Heart right ventricle (tissue), 16 donors: ENCODE measurements at places on chromosomes 16 and 17. TPM values are rescaled to one million over a fixed set of nuclear protein-coding genes. Genes with fewer than 3 reads are reported as not detected.
A peak's percentile ranks its signal among the peaks of the same experiment; 100 is the strongest.

Gene CA7
- not detected for total RNA-seq

DNA sequence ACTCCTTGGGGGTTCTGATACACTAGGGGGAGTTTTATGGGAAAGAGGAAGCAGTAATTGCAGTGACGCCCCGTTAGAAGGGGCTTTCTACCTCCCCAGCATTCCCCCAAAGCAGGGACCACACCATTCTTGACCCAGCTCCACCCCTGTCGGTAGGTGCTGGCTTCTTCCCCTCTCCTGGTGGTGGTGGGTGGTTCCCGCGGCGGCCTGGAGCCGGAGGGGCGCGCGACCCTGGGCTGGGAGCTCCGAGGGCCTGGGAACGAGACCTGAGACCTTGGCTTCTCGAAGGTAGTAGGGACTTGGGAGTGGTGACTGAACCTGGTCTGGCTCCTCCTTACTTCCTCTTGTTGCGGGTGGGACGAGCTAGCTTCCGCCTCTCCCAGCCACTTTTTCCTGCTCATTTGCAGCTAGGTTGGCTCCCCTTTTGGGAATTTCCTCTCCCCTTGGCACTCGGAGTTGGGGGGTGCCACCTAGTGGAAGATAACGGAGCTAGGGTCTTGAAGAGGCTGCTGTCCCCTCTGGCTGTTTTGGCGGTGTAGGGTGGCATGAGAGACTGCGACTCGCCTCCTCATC, 438 bp downstream of the GRN start:
- no peaks in the 10 kb centered on the region for H3K36me3 ChIP-seq
- H3K4me1 ChIP-seq = peaks cover 16% of the 10 kb centered on the region
- H3K27me3 ChIP-seq = no peaks in the 10 kb centered on the region
- H3K27ac ChIP-seq = peak overlapping the region; percentile 88
- H3K4me3 ChIP-seq = peak overlapping the region; percentile 50
- DNase-seq = peak; percentile 68

DNA sequence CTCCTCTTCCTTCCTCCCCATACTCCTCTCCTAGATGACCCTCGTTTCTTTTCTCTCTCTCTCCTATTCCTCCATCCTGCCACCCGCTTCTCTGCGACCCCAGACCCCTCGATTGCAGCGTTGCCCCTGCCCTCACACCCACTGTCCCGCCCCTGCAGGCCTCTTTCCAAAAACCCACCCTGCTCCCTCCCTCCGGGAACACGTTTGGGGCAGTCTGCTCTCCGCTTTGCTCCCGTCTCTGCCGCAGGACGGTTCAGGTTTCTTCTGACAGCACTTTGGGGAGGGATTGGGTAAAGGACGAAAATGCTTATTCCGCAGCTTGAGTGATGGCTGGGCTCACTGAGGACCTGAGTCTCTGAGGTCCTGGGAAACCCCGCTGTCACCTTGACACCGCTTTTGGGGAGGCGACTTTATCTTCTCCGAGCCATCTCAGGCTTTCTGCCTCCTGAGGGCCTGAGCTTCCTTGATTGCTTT, 690 bp downstream of the NDE1 start:
- peak overlapping the region; percentile 98 for H3K27ac ChIP-seq
- DNase-seq = no peak
- no peaks in the 10 kb centered on the region for H3K27me3 ChIP-seq
- H3K4me3 ChIP-seq = peak overlapping the region; percentile 76
- peaks cover 50% of the 10 kb centered on the region for H3K4me1 ChIP-seq

GRCh38 chr17:77462090-77462489, 321.3 kb downstream of the SEC14L1 start:
- peaks cover 88% of the 10 kb centered on the region for H3K4me1 ChIP-seq
- H3K36me3 ChIP-seq = no peaks in the 10 kb centered on the region
- no peak overlapping the region for H3K4me3 ChIP-seq
- H3K27ac ChIP-seq = peak overlapping the region; percentile 75

Gene XYLT2
- 17.1 TPM for total RNA-seq

Gene LHX1
- total RNA-seq = not detected

DNA sequence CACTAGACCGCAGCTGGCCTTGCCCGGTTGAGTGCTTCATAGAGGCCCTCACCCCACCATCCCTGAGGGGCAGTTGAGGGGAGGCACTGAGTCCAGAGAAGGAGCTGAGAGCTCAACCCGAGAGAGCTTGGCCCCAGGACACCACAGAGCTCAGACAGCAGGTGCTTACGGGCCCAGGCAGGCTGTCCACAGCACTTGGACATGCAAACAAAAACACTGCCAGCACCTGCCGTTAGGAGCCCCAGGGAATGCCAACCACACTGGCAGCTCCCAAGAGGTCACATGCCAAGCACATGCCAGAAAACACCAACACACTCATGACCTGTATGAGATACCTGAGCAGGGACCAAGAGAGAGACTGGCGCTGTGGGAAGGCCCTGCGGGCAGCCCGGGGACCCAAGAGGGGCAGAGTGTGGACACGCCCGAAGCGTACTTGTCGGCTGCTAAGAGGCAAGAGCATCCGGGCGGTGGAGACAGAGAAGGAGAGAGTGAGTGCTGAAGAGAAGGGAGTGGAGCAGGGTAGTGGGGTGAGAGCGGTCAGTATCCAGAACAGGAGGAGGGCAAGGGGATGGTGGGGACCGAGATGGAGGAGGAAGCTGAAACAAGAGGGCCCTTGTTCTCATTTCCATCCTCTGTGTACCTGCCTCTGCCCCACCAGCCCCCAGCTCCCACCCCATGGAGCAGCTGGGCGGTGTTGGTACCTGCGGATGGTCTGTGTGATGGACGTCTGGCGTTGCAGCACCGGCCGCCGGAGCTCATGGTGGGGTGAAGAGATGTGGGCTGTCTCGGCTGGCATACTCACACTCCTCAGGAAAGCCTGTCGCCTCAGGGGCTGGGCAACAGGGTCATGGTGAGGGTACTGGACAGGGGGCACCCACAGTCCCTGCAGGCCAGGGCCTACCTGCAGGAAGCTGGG, 8.2 kb downstream of the RHBDF1 start:
- peaks cover 27% of the 10 kb centered on the region for H3K4me1 ChIP-seq
- H3K27me3 ChIP-seq = no peaks in the 10 kb centered on the region
- no peak for DNase-seq
- no peak overlapping the region for H3K27ac ChIP-seq
- no peak overlapping the region for H3K4me3 ChIP-seq

- no peak for DNase-seq
- no peaks in the 10 kb centered on the region for H3K27me3 ChIP-seq
- H3K4me3 ChIP-seq = no peak overlapping the region
- no peaks in the 10 kb centered on the region for H3K4me1 ChIP-seq
These were observed 42.8 kb downstream of the PHKB start for GRCh38 chr16:47503936-47504335.
